ENCODE measurements at places on chromosomes 11 and 22. TPM values are rescaled to one million over a fixed set of nuclear protein-coding genes. Genes with fewer than 3 reads are reported as not detected.

- DNase-seq = no peak
- H3K4me1 ChIP-seq = peaks cover 37% of the 10 kb centered on the region
- H3K27me3 ChIP-seq = no peaks in the 10 kb centered on the region
- no peak overlapping the region for H3K27ac ChIP-seq
- no peak overlapping the region for H3K4me3 ChIP-seq
Observed at GRCh38 chr22:40509401-40510134, 127.0 kb downstream of the MRTFA start.

- H3K27ac ChIP-seq = no peak overlapping the region
- no peaks in the 10 kb centered on the region for H3K36me3 ChIP-seq
- no peak for DNase-seq
- H3K27me3 ChIP-seq = peaks cover 7% of the 10 kb centered on the region
- no peak overlapping the region for H3K4me3 ChIP-seq
Observed at GRCh38 chr22:44664149-44664548, 37.9 kb upstream of the PRR5 start.

DNA sequence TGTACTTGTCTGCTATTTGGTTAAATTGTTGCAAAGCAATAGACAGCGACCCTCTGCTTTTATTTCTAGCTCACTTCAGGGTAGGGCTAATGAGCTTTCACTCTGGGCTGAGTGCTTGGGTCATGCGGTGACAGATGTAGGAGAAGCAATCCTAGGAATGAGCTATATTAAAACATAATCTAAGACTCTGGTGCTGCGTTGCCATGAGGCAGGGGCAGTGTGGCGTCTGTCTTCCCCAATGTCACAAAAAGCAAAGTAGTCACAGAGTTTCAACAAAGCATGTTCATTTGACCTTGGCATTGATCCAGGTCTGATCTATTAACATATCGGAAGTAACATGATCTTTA is 55.5 kb upstream of the GRAMD1B start:
- H3K36me3 ChIP-seq = no peaks in the 10 kb centered on the region
- peaks cover 19% of the 10 kb centered on the region for H3K4me1 ChIP-seq
- H3K27me3 ChIP-seq = no peaks in the 10 kb centered on the region
- no peak for DNase-seq
- H3K4me3 ChIP-seq = no peak overlapping the region

GRCh38 chr11:76035020-76035419 is 171.3 kb downstream of the WNT11 start:
- peaks cover 11% of the 10 kb centered on the region for H3K4me1 ChIP-seq
- H3K27me3 ChIP-seq = no peaks in the 10 kb centered on the region
- no peak overlapping the region for H3K4me3 ChIP-seq
- H3K36me3 ChIP-seq = no peaks in the 10 kb centered on the region
- DNase-seq = no peak

MUC6 gene
- not detected for total RNA-seq

RAG1 gene
- 0.39 TPM for total RNA-seq

AIFM3 gene
- total RNA-seq = 0.64 TPM

All from glutamatergic neuron (in vitro differentiated cells).